Activated CD8-positive, alpha-beta T cell treated with anti-CD3 and anti-CD28 coated beads, Interleukin-2, amount 10 ng/mL, durations not matched to agents 7 days and 5 days (primary cell): ENCODE measurements at places on chromosomes 2 and 18.
A peak's percentile ranks its signal among the peaks of the same experiment; 100 is the strongest.

GRCh38 chr2:233402789-233403188, 48.5 kb downstream of the DGKD start:
- no peak for DNase-seq

DNA sequence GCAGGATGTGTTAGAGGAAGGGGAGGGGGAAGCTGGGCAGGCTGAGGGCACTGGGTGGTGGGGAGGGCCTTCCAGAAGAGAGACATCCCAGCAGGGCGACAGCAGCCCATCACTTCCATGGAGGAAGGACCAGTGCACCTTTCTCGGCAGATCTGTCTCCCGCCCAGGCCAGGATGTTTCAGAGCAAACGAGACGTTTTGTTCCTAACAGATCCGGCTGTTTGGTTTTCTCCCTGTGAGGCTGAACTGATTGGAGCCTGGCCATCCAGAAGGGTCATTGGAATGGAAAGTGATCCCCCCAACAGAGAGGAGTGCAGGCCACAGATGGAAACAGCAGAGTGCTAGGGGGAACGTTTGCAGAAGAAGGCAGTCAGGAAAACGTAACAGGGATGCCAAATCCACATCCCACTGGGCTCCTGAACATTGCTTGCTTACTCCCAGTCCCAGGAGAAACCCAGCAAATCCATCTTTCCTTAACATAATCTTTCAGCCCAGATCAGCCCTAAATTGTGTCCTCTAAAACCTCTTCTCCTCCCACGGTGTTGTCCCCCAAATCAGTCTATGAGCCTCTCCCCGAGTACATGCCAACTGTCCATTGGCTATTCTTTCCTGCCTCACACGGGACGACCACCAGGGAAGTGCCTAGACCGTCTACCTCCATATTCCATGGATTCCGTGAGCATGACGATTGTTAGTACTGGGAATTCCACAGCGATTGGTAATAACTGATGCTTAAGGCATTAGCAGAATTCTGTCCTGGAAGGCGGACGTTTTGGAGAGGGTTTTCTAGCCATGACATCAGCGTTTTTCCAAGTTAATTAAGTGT, 126.8 kb downstream of the SEPTIN10 start:
- DNase-seq, result no peak

GRCh38 chr2:27356056-27356381, 545 bp downstream of the GTF3C2 start:
- no peak for DNase-seq

DNA sequence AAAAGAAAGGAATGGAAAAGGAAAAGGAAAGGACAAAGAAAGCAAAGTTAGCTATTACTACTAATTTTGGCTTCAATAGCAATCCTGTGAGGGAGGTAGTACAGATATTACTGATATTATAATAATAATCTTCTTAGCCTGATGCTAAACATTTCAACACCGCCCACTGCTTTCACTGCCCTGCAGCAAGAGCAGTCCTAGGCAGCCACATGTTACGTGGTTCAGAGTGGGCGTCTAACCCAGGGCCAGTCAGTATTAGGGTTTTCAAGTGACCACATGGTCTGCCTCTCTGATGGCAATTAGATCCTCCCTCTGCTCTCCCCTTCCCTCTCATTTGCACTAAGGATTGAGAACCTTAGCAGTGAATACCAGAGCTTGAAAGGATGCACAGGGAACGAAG, 83.7 kb upstream of the ZNF397 start:
- no peak for DNase-seq

DNA sequence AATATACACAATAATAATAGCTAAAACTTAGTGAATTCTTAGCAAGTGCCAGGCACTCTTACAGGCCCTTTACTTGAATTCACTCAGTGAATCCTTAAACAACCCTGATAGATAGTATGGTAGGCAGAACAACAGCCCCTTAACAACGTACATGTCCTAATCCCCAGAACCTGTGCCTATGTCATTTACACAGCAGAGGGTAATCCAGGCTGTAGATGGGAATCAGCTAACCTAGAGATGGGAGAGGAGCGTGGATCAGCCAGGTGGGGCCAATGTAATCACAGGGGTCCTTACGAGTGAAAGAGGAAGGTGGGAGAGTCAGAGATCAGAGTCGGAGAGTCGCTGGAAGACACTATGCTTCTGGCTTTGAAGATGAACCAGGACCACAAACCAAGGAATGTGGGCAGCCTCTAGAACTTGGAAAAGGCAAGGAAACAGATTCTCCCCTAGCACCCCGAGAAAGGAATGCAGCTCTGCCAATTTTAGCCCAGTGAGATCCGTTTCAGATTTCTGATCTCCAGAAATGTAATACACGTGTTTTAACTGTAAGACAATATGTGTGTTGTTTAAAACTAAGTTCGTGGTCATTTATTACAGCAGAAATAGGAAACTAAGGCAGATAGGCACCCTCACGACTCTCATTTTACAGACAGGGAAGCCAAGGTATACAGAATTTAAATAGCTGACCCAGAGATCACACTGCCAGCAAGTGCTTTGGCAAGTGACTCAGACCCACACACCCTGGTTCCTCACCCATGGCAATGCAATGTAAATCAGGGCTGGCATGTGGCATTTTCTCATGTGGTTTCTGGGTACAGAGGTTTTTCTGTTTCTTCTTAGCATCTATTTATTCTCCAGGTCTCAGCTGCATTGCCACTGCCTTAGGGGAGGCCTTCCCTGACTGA, 68.9 kb downstream of the DOCK10 start:
- DNase-seq, result no peak

- no peak for DNase-seq
These were observed 435 bp downstream of the ADCY3 start for GRCh38 chr2:24919506-24920097.

DNA sequence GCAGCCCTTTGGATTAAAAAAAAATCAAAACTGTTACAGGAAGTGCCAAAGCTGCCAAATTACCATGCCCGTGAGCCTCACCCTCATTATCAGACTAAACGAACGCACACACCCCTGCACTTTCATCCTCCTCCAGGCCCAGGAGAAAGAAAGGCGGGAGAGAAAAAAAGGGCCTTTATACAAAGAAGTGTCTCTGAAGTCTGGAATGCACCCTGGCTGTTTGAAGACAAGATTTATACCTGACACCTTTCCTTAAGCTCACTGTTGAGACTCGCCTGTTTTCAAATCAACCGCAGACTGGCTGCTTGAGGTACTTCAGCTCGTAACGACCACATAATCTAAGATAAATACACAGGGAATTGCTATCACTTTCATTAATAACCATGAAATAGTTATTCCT, 31.0 kb downstream of the EDAR start:
- no peak for DNase-seq

DNA sequence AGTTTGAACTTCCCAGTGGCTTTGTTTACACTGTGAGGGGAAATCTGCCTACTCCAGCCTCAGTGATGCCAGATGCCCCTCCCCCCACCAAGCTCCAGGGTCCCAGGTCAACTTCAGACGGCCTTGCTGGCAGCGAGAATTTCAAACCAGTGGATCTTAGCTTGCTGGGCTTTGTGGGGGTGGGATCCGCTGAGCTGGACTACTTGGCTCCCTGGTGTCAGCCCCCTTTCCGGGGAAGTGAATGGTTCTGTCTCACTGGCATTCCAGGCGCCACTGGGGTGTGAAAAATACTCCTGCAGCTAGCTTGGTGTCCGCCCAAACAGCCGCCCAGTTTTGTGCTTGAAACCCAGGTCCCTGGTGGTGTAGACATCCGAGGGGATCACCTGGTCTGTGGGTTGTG, 70.0 kb upstream of the NEUROD1 start:
- no peak for DNase-seq

DNA sequence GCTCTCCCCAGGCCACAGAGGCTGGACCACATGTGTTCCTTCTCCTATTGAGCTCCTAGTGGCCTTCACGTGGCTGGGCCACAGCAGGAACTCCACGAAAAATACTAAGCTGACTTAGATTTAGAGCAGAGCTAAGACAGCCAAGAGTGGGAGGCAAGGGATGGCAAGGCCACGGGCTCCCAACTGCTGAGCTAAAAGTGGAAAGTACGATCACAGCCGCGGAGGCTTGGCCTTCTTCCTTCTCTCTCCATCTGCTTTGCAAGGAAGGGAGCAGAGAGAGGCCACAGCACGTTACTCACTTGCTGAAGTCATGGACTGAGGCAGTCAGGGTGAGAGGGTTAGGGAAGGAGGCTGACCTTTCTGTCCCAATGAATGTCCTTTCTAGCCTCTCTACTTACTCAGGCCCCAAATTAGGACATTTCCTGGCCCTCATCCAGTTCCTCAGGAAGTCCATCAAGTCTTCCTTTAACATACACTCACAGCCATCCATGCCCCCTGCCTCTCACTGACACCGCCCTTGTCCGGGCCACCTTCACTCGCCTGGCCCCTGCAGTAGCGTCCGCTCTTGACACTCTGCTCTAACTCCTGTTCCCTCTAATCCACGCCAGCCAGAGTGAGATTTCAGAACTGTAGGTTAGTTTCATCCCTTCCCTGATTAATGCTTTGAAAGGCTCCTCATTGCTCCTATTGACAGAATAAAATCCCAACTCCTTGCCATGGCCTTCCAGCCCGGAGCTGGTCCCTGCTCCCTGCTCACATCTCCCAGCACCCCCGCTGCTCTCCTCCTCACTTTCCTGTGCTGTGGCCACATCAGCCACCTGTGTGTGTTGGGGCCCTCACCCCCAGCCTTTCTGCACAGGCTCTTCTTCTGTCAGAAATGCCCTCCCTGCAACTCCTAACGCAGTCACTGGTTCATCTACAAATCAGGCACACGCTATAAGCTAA, 204.2 kb downstream of the CYP26B1 start:
- DNase-seq, result peak; percentile 3

GRCh38 chr2:211331736-211332135, 775.3 kb downstream of the CPS1 start:
- no peak for DNase-seq

- no peak for DNase-seq
These were observed 39.4 kb upstream of the TPO start for GRCh38 chr2:1373830-1374229.

DNA sequence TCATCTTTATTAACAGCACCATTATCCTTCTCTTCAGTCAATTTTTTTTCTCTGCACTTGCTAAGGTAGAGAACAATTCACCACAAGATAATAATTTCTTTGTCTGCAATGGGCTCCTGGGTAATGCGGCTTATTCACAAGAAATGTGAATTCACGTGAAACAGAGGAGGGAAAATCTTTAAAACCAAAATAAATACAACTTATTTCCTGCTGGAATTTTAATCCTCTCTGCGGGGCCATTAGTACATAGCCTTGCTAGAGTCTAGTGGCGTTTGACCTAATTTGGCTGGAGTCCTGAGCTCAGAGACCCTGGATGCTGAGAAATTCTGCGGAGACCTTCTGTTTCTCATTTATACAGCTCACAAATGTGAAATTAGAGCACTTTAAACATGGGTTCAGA, 319.3 kb upstream of the MMADHC start:
- DNase-seq, result no peak

- no peak for DNase-seq
These were observed 622.6 kb downstream of the CNTNAP5 start for GRCh38 chr2:124647663-124648062.

GRCh38 chr2:148642112-148642744, 2.3 kb upstream of the EPC2 start:
- DNase-seq, result no peak

GRCh38 chr18:48228301-48228715, 180.9 kb downstream of the ZBTB7C start:
- DNase-seq, result no peak

- peak; percentile 85 for DNase-seq
These were observed 73.8 kb downstream of the HDAC4 start for GRCh38 chr2:239326831-239327535.

GRCh38 chr2:24842081-24843050, 49.1 kb downstream of the CENPO start:
- no peak for DNase-seq

DNA sequence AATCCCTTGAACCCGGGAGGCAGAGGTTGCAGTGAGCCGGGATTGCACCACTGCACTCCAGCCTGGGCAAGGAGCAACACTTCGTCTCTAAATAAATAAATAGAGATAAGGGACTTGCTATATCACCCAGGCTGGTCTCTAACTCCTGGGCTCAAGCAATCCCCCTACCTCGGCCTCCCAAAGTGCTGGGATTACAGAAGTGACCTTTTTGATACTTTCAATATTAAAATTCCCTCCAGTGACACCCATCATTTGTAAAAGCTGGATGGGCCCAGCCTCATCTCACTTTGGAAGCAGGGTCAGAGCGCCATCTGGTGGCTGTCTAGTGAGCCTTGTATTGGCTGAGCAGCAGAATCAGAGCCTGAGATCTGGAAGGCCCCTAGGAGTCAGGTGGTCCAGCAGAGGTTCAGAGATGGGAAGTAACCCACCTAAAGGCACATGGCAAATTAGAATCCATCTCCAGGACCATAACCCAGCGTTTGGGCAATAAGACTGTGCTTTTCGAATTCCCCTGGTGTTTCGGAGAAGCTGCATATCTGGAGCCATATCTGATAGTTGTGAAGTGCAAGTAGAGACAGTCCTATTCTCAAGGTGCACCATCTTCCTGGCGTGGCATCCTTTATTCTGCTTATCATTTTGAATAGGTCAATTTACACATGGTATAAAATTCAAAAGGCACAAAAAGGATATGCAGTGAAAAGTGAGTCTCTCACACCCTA, 18.3 kb upstream of the SLC35F6 start:
- DNase-seq, result peak; percentile 88

GRCh38 chr2:73896362-73897239, 3.8 kb downstream of the ACTG2 start:
- peak; percentile 81 for DNase-seq

DNA sequence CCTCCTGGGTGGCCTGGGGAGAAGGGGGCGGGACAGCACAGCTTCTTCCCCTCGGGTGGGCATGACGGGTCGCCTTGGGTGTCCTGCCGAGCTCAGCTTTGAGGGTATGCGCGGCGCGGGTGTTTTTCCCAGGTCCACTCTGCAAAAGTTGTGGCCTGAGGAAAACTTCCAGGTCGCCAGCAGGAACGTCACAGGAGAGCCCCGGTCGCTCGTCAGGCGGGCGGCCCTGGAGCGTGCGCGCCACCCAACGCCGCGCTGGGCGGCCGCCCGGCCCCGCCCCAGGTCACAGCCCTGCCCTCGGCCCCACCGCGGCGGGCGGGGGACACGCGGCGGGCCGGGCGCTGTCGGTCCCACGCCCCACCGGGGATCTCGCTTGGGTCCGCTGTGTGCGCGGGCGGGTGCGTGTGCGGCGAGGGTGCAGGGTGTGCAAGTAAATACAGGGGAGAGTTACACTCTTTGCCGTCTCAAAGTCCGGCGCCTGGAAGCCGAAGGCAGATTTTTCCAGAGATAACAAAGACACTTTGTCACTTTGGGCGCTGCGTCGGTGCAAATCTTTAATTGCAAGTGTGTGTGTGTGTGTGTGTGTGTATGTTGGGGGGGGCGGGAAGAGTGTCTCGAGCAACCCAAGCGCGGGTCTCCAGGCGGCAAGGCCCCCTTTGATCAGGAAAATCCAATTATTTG, 616 bp upstream of the SP5 start:
- no peak for DNase-seq

- no peak for DNase-seq
These were observed 65.4 kb downstream of the SATB2 start for GRCh38 chr2:199392363-199392762.

DNA sequence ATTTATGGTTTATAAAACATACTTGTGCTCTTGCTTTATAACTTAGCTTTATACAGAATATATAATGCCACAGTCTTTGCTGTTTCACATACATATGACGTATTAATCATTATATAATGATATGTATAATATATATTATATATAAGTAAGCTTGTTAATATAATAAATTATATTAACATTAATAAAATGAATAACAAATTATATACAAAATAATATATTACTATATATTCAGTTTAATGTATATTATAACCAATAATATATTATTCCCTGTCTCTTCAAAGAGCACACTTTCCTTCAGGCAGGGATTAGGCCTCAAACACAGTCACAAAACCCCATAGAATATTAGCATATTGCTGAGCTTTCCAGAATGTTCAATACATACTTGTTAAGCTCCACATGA, 427.6 kb downstream of the NCKAP5 start:
- DNase-seq, result no peak

GRCh38 chr2:222433332-222434173, 9.2 kb downstream of the SGPP2 start:
- no peak for DNase-seq
